Mesothelial cell of epicardium (in vitro differentiated cells): ENCODE measurements at places on chromosomes 7 and 10.

- DNase-seq, result no peak
These were observed 12.3 kb upstream of the TSPAN14 start for GRCh38 chr10:80441831-80442230.

- no peak for DNase-seq
These were observed 145.7 kb upstream of the CHST15 start for GRCh38 chr10:124239134-124239533.

- DNase-seq, result no peak
These were observed 30.7 kb upstream of the SDK1 start for GRCh38 chr7:3270362-3270761.

DNA sequence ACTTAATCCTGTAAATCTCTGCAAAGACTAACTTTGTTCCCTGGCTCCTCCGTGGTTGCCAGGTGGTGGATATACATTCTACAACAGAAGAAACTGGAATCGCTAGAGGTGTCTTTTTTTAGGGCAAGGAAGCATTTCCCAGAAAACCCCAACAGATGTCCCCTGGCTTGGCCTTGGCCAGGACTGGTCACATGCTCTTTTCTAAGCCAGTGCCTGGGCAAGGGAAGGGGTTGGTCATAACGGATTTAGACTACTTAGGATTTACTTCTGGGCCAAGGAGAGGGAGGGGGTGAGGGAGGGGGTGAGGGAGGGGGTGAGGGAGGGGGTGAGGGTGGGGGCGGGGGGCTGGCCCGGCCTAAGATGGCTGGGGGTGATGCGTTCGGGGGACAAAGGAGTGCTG is 105.7 kb downstream of the SNX10 start:
- DNase-seq, result no peak

DNA sequence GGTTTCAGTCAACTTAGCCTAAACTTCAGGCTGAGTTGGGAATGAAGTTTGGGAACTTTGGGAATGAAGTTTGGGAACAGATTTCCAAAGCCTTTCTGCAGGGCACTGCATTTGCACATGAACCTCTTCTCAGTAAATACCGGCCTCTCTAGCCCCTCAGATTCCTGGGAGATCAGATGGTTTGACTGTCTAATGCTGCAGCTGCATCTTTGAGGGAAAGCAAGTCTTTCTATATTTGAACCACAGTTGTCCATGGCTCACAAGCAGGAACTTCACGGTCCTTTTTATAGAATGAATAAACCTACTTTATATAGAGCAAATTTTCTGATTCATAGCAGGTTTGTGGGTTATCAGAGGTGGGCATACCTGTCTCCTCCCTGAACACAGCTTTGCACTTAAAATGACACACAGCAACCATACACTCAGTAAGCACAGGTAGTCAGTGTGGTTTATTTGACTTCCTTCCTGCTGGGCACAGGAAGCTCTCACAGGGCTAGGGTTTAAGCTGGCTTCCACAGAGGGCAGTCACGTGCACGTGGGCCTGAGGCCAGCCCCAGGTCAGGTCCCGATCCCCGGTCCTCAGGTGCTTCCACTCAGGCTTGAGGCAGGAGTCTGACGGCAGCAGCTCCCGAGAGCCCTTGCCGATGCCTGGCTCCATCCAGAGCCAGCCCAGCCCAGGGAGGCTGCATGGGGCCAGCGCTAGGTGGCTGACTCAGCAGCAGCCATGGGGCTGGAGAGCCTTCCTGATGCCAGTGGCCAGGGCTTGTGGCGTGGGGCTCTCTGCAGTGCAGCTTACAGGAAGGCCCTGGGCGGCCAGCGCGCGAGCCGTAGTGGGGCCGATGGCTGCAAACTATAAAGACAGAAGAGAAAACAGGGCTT is 12.8 kb upstream of the MMP21 start:
- DNase-seq, result no peak

DNA sequence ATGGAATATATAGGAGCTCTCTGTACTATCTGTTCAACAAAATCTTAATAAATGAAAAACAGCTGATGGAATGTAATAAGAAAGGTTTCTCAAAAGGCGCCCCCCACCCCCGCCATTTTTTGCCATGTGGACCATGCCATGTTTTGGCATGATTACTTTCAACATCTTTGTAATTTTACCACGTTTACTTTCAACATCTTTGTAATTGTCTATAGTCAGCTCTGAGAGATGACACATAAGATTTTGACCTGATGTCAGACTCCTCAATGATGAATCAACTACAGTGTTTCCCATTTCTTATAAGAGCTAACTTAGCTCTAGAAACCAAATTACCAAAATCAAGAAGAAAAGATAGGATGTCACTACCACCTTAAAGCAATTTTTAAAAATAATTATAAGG is 144.9 kb upstream of the AHR start:
- DNase-seq, result no peak

- DNase-seq, result no peak
These were observed 234.5 kb downstream of the TCERG1L start for GRCh38 chr10:131077031-131077430.

DNA sequence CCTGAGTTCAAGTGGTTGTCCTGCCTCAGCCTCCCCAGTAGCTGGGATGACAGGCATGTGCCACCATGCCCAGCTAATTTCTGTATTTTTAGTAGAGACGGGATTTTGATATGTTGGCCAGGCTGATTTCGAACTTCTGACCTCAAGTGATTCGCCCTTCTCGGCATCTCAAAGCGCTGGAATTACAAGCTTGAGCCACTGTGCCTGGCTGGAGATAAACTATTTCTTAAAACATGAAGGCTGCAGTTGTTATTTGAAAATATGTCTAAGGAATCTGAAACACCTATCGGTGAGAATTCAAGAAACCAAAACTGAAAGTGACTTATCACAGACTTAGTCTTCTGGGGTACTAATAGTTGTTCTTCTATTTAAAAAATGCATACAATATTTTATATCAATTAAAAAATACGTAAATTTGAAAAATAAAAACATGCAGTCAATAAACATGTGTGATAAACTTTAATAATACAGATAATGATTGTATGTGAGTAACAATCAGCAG is 176.9 kb upstream of the PRSS58 start:
- no peak for DNase-seq

DNA sequence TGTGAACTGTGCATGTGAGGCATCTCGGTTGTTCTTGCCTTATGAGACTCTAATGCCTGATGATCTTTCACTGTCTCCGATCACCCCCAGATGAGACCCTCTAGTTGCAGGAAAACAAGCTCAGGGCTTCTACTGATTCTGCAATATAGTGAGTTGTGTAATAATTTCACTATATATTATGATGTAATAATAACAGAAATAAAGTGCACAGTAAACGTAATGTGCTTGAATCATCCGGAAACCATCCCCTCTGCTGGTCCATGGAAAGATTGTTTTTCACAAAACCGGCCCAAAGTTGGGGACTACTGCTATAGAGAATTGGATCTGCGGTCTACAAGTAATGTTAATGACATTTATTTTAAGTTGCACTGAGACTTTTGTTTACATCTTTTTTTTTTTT is 126.7 kb downstream of the TPST1 start:
- no peak for DNase-seq

GRCh38 chr7:17307558-17307957 is 9.1 kb downstream of the AHR start:
- no peak for DNase-seq

- DNase-seq, result no peak
These were observed 8.7 kb upstream of the BHLHA15 start for GRCh38 chr7:98202367-98203195.

DNA sequence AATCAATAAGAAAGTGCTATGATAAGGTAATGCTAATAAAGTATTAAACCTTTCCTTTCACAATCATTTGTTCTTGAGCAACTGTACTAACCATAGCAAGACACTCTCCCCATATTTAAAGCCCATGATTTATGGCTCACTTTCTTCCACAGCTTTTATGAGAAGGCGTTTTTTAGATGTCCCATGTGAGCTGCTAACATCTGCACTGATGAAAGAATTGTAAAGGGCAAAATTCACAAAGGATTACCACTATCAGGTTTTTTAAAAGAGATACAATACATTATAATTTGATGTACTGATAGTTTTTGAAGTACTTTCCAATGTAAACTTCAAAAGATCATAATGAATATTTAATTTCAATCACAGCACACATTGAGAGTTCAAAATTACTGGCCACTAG is 75.7 kb downstream of the RNLS start:
- DNase-seq, result no peak

DNA sequence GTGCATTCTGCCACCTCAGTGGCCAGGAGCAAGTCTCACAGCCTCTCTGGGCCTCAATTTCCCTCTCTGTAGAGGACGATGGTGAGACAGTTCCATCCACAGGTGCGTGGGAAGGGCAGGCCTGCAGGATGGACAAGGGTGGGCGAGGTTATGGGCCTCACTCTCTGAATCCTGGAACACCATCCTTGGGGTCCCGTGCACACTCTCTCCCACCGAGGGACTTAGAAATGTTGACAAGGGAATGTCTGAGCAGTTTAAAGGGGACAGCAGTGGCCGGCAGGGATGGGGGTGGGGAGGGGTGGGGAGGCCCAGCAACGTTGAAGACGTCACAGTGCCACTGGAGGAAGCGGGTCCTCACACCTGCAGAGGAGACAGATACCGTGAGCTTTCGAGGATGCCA is 111.5 kb downstream of the FOXL3 start:
- DNase-seq, result no peak

DNA sequence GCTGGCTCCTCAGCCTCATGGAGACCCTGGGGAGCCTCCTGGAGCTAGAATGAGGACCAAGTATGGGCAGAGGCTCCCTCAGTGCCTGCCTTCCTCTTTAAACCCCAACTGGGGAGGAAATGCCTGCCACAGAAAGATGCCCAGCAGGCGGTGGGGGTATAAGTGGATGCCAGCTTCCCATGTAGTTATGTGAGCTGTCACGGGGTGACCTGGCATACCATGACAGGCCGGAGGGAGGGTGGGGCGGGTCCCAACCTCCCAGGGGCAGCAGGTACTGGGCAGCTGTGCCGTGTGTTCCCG is 35.0 kb downstream of the COL13A1 start:
- no peak for DNase-seq

GRCh38 chr7:95263785-95264362 is 60.5 kb downstream of the PON1 start:
- DNase-seq, result no peak

- no peak for DNase-seq
These were observed 13.1 kb downstream of the ATOH7 start for GRCh38 chr10:68218786-68219185.
